ENCODE measurements at places on chromosomes 2 and 18. TPM values are rescaled to one million over a fixed set of nuclear protein-coding genes. Genes with fewer than 3 reads are reported as not detected.

Gene CSRNP3
- 0.48 TPM for total RNA-seq

Gene SLC4A1AP
- total RNA-seq, result 27.7 TPM

Gene SCYGR6
- total RNA-seq, result not detected

Gene RAB1A
- 61.0 TPM for total RNA-seq

Gene ITGB1BP1
- total RNA-seq, result 22.2 TPM

Gene CTIF
- total RNA-seq, result 12.1 TPM

Gene LYG2
- not detected for total RNA-seq

Gene SERPINB11
- total RNA-seq, result not detected

Gene NTSR2
- not detected for total RNA-seq

Gene HADHA
- total RNA-seq, result 193 TPM

Gene CPO
- total RNA-seq, result not detected

Gene TMEM200C
- under 0.01 TPM for total RNA-seq

Gene SNX17
- total RNA-seq, result 136 TPM
